ENCODE measurements at places on chromosomes 12 and 14.

DNA sequence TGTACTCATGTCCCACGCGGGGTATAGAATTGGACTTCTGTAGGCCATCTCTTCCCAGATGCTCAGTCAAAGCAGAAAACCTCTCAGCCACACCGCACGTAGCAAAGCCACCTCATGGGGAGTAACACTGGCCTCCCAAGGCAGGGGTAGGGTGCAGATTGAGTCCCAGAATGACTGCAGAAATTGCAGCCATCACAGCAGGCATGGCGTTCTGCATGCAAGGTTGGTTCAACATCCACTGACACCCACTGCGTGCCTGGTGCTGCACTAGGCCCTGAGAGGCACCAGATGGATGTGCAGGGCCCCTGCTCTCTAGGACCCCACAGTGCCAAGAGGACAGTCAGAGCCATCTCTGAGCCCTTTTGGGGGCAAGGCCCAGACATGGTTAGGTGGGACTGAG, 39.9 kb downstream of the RAB35 start:
- DNase-seq, result no peak

DNA sequence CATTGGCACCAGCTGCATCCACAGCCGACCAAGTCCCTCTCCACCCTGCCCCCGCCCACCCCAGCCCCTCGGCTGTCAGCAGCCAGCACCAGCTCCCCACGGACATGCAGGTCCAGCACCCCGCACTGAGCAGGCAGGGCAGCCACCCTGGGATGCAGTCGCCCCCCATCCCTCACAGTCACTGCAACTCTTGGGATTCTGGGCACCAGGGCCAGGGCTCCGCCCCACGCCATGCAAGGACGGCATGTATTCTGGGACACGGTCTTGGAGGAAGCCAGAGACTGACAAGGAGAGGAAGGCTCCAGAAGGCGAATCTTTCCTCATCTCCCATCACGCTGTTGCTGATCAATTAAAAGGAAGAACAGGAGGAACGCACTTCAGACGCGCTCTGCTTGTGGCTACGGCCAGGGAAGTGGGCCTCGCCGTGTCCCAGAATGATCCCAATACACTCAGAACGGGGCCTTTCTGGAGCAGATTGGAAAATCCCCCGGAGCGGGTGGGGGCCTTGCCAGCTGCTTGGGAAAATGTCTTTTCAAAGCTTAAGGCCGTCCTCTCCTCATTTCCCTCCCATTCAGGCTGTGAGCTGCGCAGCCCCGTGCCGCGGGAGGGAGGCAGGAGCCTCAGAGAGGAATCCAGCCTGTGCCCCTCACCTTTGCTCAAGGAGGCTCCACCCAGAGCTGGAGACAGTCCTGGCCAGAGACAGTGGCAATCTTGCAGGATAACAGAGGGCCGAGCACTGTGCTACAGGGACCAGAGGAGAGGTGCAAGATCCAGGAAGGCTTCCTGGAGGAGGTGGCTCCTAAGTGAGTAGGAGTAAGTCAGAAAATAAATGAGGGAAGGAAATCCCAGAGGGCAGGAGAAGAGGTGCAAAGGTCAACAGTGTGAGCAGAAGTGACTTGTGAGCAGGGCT, 54.1 kb upstream of the DIO3 start:
- no peak for DNase-seq

DNA sequence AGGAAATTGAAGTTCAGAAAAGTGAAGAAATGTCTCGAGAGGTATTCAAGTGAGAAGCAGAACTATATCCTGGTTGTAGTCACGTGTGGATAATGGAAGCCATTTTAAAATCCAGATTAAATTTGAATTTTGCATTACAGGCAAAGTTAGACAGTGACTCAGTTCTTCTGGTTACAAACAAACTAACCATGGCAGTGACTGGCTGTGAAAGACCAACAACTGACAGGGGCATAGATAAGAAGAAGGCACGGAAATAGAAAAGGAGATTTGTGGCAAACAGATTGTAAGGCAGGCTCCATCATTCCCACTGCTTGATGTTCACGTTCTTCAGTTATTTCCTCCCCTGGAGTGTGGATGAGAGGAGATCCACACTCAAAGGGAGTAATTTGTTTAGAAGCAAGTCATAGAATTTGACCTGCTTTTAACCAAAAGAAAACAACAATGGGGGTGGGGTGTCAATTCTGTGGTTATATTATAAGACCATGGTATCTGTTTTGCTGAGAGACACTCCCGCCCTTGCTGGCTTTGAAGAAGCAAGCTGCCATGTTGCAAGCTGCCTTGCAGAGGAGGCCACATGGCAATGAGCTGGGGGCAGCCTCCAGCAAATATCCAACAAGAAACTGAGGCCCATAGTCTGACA, 795.3 kb downstream of the VRK1 start:
- DNase-seq, result no peak

- DNase-seq, result no peak
These were observed 27.8 kb downstream of the AREL1 start for GRCh38 chr14:74685056-74685455.

DNA sequence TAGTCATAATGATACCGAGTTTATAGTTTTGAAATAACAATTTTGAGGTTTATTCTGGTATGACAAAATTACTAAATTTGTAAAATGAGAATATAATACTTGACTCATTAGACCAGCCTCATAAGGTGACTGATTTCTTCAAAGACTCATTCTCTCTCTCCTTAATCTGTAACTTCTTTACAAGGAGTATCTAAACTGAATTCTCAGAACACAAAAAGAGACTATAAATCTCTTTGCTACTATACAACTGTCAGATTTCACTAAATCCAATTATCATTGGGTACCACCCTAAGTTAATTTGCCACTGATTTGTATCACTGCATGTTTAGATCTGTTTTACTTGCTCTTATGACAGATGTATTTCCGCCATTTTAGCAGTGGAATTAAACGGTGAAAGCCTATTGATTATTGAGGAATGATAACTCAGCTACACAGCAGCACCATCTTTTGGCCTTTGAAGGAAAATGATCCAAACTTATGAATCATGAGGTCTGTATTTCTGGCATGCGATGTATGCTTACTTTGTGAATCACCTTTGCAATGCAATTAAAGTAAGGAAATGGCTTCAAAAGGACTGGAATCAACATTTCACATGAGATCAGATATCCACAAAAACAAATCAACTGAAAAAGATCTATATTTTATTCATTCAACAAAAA, 161.2 kb downstream of the RERGL start:
- DNase-seq, result no peak

DNA sequence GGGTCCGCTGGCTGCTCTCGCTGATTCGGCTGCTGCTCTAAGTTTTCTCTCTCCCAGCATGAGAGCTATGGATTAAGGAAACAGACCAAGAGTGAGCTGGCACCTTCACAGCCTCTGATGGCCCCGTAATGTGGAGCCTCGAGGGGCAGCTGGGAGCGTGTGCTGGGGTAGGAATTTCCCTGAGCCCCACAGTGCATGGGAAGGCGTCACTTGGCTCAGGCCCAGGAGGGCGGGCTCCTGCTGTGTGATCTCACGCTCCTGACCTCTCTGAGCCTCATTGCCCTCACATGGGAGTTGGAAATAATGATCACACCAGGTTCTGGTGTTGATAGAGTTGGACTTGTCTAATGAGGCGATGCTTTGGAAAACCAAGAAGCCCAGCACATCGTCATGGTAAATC, 238.6 kb upstream of the CRY1 start:
- DNase-seq, result no peak

DNA sequence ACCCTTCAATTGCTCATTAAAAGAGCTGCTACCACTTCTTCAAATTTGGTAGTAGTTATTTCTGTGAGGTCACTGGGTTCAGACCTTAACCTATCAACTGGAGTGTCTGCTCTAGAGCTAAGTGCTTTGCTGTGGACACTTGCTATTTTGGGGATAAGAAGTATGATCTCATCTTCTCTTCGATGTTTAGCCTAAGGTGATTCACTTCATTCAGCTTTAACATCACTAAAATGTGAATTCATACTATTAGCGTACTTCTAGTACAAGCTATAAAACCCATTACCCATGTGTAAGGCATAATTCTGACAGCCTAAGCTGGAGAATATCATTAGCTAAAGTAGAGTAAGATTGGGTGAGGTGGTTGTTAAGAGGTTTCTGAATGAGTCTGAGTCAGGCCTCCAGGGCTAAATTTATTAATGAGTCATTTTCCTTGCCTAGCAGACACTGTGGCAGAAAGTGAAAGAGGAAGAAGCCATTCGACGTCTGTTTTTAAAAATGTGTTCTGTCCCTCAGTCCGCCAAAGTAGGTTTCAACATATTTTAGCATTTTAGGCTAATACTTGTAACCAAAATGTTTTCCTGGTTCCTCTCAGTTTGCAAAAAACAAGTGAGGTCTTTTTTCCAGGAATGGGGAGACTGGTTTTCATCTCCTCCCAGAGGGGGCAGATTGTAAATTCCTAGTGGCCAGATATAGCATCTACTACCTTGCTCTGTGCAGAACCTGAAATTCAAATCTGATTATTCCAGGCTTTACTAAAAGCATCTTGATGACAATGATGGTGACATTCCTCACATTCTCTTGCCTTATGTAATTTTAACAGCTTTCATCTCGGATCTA, 103.6 kb downstream of the SSPN start:
- DNase-seq, result no peak

DNA sequence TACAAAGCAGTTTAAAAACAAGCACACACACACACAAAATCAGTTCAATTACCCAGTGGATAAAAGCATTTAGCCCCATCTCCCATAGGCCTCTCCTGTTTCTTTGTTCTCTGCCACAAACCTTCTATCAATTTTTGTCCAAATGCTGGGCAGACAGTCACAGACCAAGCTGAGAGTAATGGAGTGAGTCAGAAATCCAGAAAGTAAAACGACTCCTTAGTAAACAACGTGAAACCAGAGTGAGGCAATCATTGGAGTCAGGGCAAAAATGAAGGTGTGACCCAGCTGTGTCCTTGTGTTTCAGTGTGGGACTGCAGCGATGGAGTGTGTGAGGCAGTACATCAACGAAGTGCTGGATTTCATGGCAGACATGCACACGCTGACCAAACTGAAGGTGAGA, 102.0 kb downstream of the PRIMA1 start:
- DNase-seq, result no peak

DNA sequence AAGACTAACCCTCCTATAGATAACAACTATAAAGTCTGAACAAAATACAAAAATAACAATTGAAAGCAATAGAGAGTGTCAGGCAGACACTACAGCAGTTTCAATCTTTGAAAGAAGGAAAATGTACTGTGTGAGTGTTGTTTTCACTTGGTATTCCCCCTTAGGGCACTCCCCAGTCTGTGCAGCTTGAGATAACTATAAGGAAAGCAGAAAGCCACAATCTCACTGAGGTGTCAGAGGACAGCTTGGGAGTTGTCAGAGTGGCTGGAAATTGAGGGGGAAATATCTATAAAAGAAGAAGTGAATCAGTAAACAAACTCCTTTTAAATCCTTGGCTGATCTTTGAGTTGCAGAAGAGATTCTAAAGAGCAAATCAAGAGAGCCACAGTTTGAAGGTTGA, 364.8 kb downstream of the NELL2 start:
- no peak for DNase-seq

DNA sequence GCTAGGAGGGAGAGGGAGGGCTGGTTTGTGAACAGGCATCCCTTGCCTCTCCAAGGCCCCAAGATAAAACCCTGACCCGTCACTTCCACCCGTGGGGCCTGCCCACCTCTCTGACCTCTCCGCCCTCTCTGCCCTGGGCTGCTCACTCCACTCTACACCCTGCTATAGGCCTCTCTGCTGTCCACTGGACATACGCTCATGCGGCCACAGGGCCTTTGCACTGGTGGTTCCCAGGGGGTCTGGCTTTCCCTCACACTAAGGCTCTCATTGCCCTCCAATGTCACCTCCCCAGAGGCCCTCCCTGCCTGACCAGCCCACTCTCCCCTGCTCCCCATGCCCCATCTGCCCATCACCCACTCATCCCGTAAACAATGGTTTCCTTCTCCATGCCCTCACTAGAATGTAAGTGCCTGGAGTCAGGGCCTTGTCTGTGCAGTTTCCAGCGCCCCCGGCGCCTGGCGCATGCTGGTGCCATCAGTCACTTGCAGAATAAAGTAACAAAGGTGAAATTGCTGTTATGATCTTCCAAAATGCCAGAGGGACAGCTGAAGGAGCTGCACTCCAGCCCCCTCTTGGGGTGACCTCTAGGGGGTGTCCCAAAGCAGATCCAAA, 73.6 kb downstream of the RFLNA start:
- DNase-seq, result no peak

GRCh38 chr14:92415969-92416368, 93.0 kb downstream of the SLC24A4 start:
- no peak for DNase-seq

DNA sequence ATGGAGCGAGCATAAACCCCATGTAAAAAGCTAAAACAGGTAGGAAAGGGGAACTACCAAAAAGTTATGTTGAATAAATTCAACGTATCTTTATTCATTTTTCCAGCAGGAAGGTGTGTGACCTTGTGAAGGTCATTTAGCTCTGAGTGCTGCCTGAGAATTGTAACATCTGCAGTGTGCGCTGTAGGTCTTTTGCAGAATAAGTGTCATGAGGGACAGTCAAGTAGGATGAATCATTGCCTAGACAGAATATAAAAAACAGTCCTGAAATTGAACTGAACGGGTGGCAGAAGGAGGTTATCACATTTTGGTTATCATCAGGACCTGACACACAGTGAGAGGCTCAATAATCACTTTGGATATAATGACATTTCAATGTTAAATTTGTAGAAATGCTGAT, 334.8 kb upstream of the NOVA1 start:
- DNase-seq, result no peak

DNA sequence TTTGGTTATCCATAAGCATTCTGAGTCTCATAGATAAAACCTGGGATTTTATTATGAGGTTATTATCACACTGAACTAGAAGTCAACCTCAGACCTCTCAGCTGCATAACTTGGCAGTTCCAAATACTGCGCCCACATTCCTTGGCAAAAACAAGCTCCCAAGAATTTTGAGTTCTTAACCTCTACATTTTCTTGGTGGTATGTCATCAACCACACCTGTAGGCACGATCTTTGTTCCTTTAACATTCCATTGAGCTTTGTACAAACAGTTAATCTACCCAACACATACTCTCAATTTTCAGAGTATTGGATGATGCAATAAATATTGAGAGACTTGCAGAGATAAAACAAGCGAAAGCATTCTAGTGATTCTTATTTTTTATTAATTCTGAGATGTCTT, 371.8 kb upstream of the PRICKLE1 start:
- DNase-seq, result no peak

DNA sequence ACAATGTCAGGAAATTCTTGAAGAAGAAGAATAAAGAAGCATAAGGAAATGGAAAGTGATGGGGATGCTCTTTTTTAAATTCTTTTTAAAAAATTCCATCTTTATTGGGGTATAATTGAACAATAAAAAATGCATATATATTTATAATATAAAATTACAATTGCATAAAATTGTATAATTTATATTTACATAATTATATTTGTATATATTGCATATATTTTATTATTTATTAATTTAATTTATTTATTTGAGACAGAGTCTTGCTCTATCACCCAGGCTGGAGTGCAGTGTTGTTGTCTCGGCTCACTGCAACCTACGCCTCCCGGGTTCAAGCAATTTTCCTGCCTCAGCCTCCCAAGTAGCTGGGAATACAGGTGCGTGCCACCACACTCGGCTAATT, 36.3 kb downstream of the PAH start:
- DNase-seq, result no peak
